ENCODE measurements at places on chromosomes 4 and X.
A peak's percentile ranks its signal among the peaks of the same experiment; 100 is the strongest.

- no peak for DNase-seq
Measured at GRCh38 chr4:84878546-84878945, 87.9 kb downstream of the WDFY3 start.

DNA sequence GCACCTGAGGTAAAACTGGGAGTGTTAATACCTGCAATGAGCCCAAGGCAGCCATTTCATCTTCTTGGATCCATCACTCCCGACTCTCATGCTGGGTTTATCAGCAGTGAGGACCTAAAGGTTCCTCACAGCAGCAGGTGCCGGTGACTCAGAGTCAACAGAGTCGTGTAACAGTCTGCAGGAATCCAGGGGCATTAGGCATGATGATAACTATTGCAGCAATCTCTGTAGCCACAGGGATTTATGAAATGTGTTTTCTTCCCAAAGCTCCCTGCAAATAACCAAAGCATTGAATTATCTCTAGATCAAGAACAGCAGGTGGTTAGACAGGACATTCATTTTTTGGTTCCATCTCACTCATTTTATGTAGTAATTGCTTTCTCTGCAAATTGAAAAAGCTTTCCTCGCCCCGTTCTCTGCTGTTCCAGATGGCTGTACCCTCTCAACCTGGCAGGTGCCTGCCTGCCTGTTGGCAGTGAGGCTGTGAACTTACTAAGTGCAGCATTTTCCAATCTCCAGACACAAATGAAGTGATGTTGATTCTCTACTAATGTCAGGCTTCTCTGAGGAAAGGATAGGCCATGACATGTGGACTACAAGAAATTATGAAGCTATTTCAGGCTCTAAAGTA lies 48.1 kb upstream of the TSPAN7 start:
- peak; percentile 87 for DNase-seq

- DNase-seq, result peak; percentile 84
Measured at GRCh38 chrX:69535661-69536060, 31.5 kb downstream of the NALF2 start.

DNA sequence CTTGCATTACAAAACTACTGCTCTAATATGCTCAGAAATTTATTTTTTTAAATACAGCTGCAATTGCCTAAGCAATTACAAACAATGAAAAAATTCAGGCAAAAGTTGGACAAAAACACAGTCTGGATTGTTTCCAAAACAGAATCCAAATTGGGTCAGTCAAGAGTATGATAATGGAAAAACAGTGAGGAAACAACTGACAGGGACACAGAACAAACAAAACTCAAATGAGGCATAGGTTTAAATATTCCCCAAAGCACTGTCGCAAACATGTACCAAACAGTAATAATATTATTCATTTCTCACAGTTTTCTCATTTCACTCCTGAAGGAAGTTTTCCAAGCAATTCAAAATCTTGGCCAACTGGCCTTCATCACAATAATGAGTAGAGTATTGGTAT lies 386.6 kb downstream of the CENPC start:
- no peak for DNase-seq

GRCh38 chrX:105648732-105649131 lies 173.6 kb upstream of the NRK start:
- DNase-seq, result no peak

DNA sequence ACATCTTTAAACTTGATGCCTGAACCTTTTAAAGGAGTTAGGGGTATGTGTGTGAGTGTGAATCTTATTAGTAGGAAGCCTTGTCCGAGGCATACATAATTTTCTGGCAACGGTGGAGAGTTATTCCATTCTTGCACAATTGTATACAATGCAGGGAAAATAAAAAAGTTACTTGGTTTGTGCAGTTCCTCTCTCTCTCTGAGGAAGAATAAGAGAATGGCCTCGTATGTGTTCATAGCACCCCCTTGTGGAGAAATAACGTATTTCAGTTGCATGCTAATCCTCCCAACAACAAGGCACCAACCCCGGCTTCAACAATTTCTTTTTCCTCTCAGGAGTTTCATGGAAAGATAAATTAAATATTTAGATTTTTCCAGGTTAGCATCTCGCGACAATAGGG lies 33.7 kb upstream of the FGF13 start:
- peak; percentile 17 for DNase-seq

GRCh38 chr4:38957893-38958292 lies 74.3 kb downstream of the TMEM156 start:
- DNase-seq, result no peak

GRCh38 chrX:110125446-110126162 lies 122.7 kb downstream of the TMEM164 start:
- DNase-seq, result peak; percentile 7

DNA sequence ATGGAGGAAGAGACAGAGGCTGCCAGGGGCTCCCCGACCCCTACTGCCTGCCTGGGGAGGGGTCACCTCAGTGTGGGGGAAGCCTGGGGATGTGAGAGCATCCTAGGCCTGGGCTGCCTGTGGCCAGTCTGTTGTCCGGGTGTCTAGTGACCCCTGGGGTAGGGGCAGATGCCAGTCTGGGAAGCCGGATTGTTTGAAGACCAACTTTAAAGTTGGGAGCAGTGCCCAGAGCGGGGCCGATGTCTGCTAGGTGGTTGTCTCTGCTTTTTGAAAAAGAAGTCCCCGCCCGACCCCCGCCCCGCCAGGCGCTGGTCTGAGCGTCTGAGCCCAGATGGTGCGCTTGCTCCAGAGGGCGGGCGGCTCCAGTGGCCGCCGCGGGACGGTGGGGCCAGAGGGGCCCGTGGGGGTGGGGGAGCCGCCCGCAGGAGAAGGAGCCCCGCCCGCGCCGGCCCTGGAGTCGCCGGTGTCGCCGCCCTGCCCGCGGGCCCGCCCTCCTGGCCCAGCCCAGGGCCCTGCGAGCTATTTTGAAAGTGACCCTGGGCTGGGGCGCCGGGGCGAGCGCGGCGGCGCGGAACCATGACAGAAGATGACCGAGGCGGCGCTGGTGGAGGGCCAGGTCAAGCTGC lies at the start of gene DOK7:
Gene DOK7, plus strand, starts transcription at position 517 of the 626 bp plus-strand sequence. Its CDS starts 70 bp downstream, at position 587.
- no peak for DNase-seq

DNA sequence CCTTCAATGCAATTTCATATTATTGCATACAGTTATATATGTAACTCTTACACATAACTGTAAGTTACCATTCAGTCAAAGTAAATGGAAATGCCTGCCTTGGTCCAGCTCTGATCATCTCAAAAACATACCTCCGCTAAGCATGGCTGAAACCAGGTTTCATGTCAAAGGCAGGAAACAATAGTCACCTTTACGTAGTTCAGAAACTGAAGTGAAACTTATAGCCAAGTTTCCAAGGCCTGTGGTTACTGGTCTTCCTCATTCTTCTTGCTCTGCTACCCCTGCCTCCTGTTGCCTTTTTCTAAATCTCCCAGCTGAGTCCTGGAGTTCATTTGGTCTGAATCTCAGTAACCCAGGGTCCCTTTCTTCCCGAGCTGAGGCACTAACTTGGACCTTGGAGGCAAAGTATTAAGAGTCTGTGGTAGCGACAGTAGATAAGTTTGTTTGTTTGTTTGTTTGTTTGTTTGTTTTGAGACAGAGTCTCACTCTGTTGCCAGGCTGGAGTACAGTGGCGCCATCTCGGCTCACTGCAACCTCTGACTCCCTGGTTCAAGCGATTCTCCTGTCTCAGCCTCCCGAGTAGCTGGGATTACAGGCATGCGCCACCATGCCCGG lies 30.8 kb downstream of the DAPP1 start:
- DNase-seq, result no peak

GRCh38 chr4:186569533-186570192 lies 14.3 kb upstream of the MTNR1A start:
- DNase-seq, result no peak

DNA sequence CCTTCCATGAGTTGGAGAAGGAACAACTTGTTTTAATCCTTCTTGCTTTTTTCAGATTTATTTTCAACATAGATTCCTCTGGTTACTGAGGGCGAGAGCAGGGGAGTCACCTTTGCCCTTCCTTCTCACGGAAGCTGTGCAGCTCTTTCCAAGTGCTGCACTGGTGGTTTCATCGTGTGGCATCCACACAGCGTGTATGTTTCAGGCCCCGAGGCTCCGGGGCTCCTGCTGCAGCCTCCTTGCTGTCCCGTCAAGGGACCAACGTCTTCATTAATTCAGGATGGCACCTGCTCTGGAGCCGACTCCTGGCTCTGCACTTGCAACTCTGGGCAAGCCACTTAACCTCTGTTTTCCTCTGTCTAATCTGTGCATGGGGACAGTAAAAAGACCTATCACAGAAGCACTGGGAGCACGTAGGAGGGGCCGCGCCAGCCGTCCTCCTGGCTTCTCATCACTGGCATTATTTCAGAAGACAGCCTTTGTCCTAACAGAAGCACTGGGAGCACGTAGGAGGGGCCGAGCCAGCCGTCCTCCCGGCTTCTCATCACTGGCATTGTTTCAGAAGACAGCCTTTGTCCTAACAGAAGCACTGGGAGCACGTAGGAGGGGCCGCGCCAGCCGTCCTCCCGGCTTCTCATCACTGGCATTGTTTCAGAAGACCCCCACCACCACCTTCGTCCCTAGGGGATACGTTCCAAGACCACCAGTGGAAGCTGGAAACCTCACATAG lies 117.8 kb upstream of the NKX1-1 start:
- peak; percentile 76 for DNase-seq

DNA sequence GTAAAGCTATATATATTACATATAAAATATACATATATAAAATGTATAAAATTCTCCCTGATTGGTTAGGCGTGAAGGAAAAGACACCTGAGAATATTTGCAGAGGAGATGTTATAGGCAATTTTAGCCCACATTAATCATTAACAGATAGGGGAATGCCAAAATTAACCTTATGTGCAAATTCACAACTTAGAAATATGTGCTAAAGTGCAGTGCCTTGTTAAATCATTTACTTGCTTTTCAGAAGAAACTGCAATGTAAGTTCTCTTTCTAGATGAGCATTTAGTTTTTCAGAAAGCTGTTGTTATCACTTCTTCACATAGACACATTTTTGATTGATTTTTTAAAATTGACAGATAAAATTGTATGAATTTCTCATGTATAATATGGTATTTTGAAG lies 5.6 kb downstream of the TASL start:
- no peak for DNase-seq

GRCh38 chr4:931194-931959 lies 739 bp downstream of the GAK start:
- no peak for DNase-seq

GRCh38 chrX:41084893-41085511 lies at the start of gene USP9X:
Gene USP9X, plus strand, starts transcription at chrX:41085445. Its CDS starts 38,184 bp downstream, at chrX:41123629.
- DNase-seq, result peak; percentile 83

DNA sequence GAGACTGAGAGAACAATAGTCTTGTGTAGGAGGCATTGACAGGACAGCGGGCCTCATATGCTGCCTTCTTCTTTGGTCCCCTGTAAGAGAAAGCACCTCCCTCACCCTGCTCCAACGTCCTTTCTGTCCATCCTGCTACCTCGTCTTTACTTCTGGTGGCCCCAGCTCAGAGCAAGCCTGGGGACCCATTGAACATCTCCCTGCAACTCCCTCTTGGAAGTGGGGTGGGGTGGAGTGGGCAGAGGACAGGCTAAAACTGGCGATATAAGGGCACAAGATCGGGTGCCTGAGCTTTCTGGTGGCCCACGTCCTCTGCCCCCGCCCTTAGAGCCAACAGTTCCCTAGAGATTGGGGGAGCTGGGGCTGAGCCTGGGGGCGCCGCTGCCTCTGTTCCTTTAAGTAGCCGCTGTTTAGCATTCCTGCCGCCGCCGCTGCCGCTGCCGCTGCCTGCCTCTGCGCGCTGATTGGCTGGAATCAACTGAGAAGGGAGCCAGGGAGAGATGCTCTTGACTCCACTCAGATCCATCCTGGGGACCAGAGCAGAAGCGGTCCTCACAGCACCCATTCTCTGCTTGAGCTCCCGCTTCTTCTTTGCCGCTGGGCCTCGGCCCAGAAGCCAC lies at the start of gene DLG3:
Gene DLG3, plus strand, starts transcription at position 510 of the 620 bp plus-strand sequence. CDS start 367 bp downstream, outside the sequence.
- DNase-seq, result peak; percentile 77

DNA sequence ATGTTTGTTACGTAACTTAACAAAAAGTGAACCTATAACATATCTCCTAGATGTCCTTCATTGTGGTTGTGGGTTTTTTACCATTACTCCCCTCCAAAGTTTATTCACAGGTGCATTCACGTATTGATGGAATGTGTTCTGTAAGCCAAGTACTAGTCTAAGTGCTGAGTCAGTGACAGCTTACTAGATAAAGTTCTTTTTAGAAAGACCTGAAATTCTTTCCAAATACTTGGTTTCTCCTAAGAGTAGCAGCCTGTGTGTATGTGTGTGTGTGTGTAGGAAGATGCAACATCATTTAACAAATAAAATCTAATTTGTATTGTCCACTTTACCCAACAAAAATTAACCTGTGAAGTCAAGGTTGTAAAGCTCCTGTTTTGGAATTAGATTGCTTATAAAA lies 22.1 kb downstream of the NAP1L5 start:
- DNase-seq, result no peak

GRCh38 chrX:9770319-9770718 lies 4.7 kb upstream of the GPR143 start:
- no peak for DNase-seq

DNA sequence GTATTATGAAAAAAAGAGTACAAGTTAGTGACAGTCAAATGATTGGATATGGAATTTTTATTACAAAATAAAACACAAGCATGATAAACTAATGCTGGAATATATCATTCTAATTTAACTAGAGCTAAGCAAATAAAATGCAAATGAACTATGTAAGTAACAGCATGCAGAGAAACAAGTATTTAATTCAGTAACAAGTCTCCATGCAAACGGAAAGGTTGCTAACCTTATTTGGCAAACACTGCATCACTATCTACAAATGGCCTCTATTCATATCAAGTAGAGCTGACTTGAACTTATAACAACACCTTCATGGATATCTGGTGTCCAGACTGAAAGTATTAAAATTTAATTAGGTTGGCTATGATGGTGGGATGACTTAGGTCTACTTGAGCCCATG lies 15.4 kb downstream of the PPM1K start:
- DNase-seq, result no peak
